ENCODE measurements at places on chromosomes 7 and 10.
A peak's percentile ranks its signal among the peaks of the same experiment; 100 is the strongest.

DNA sequence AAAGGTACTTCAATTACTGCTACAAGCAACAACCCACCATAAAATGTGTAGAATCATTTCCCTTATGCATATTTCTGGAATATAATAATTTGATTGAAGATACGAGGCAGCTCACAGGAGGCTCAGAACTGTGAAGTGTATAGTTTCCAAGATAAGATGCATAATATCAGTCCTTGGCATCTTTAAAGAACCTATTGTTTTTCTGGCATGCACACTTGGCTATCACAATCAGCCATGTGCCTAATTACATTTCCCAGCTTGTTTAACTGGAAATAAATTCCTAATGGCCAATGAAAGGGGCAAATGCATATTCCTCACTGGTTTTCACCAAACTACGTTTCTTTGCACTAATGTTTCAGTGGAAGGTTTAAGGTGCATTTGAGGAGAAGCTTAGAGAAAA lies 83.4 kb upstream of the LRRC18 start:
- no peak for DNase-seq

DNA sequence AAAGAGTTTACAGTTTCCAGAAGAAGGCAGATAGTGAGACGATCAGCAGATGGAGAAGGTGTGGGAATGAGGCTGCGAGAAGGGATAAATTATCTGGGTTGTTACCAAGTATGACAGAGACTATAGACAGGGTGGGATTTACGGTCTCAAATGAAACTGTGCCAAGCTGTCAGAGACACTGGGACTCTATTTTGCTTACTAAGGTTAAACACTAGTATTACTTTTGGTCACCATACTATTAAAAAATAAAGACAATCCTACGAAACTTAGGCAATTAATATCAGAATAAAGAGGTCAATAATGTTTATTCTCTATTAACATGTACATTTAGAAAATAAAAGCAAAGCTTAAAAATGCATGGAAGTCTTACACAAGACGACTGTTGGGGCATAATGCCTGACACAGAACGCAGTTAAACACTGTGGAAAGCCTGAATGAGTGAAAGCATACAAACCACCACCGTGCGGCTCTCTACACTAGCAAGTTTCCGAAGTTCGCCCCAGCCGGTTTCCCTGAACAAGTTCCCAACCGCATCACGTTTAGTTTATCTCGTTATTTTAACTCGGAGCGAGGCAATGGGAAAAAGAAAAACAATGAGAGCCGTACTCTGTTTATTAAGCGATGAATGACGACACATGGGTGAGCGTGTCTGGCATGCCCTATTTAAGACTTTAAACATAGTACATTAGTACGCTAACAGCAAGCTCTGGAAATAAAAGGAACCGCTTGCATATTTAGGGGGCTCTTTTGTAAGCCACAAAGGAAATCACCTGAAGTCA lies 909 bp upstream of the CC2D2B start:
- peak; percentile 61 for DNase-seq

DNA sequence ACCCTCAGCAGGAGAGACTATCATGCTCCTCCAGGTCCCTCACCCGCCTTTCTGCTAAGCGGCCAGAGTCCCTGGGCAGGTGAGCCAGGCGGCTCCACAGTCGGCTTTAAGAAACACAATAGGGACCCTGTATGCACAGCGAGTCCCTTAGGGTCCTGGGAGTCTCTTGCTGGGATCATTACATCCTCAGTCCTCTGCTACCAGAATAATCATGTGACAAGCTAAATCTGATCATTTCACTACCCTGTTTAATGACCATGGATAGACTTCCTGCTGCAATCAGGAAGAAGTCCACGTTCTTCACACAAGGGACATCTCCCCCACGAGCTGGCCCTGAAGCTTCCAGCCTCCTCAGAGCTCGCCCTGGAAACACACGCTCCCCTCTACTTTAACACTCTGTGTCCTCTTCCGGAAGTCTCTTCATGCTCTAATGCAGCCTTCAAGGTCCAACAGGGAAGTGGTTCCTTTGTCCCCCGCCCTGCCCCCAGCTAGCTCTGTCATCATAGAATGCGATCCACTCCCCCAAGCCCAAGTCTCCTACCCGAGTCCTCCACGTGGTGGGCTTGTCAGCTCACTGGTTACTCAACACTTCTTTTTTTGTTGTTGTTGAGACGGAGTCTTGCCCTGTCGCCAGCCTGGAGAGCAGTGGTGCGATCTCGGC lies 101.5 kb downstream of the RNF216 start:
- DNase-seq: peak; percentile 36

DNA sequence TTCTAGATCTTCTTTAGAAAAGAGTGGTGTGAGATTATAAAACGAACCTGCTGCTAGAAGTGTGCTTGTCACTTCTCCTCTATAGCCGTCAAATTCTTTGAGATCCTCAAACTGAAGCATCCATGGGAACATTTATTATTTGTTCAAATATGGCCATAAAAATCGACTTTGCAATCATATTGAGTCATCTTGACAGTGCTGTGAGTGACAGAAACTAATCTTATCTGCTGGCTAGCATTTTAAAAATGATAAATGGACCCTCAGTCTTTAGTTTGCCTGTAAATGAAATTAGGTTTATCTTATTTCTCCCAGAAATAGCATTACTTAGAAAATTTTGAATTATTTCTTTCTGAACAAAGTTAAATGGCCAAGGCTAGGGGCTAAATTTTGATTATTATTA lies 290.8 kb downstream of the EXOC4 start:
- no peak for DNase-seq

DNA sequence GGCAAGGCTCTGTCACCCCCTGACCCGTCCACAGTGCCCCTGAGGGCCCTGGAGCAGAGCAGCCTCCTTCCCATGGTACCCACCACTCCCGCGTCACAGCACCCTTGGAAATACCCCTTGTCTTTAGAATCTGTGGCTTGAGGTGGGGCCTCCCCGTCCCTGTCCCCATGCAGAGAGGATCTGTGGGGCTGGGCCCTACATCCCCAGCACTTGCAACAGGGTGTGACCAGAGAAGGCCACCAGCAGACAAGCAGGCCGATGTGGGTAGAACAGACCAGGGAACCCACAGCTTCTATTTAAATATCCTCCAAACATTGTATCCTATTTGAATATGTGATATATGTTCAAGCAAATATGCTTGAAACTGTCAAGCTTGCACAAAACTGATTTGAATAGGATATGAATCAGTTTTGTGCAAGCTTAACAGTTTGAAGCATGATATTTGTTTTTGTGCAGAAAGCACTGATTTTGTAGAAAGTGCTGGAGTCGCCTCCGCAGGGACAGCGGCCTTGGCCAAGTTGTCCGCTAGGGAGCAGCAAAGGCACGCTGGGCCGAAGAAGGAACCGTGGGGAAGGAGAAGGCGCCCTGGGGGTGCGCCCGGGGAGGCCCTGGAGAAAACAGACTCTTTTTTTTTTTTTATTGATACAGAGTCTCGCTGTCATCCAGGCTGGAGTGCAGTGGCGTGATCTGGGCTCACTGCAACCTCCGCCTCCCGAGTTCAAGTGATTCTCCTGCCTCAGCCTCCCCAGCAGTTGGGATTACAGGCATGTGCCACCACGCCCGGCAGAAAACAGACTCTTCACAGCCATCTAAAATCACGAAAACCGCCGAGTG lies 2.2 kb downstream of the CFAP46 start:
- peak; percentile 58 for DNase-seq

- no peak for DNase-seq
Measured at GRCh38 chr7:28739128-28739527, 219.0 kb downstream of the TRIL start.

Data from fibroblast of skin of right biceps (primary cell).